ENCODE measurements at places on chromosomes 11 and 22. TPM values are rescaled to one million over a fixed set of nuclear protein-coding genes. Genes with fewer than 3 reads are reported as not detected.
A peak's percentile ranks its signal among the peaks of the same experiment; 100 is the strongest.

- no peaks in the 10 kb centered on the region for H3K4me1 ChIP-seq
- H3K27ac ChIP-seq = no peak overlapping the region
- no peak overlapping the region for H3K4me3 ChIP-seq
- H3K36me3 ChIP-seq = no peaks in the 10 kb centered on the region
- DNase-seq = no peak
- no peaks in the 10 kb centered on the region for H3K27me3 ChIP-seq
These were observed 206.3 kb downstream of the DDX10 start for GRCh38 chr11:108871152-108871551.

- H3K36me3 ChIP-seq = no peaks in the 10 kb centered on the region
- no peak overlapping the region for H3K27ac ChIP-seq
- H3K27me3 ChIP-seq = no peaks in the 10 kb centered on the region
- H3K4me3 ChIP-seq = no peak overlapping the region
These were observed 77.2 kb downstream of the TMPRSS5 start for GRCh38 chr11:113628912-113629311.

- H3K36me3 ChIP-seq = no peaks in the 10 kb centered on the region
- no peak overlapping the region for H3K27ac ChIP-seq
- H3K4me3 ChIP-seq = no peak overlapping the region
These were observed 7.9 kb upstream of the ALKBH8 start for GRCh38 chr11:107573438-107573837.

- no peak for DNase-seq
- peak overlapping the region; percentile 91 for H3K4me3 ChIP-seq
- no peaks in the 10 kb centered on the region for H3K27me3 ChIP-seq
- H3K27ac ChIP-seq = peak overlapping the region; percentile 98
These were observed 728 bp downstream of the RPL3 start for GRCh38 chr22:39318507-39319283.

GRCh38 chr11:28820296-28820989 is 712.3 kb downstream of the METTL15 start:
- no peaks in the 10 kb centered on the region for H3K27me3 ChIP-seq
- no peak overlapping the region for H3K4me3 ChIP-seq
- H3K4me1 ChIP-seq = no peaks in the 10 kb centered on the region
- DNase-seq = no peak
- no peaks in the 10 kb centered on the region for H3K36me3 ChIP-seq

GRCh38 chr22:46031066-46031465 is 54.1 kb upstream of the WNT7B start:
- H3K4me1 ChIP-seq = peaks cover 22% of the 10 kb centered on the region
- DNase-seq = no peak
- no peaks in the 10 kb centered on the region for H3K27me3 ChIP-seq
- no peaks in the 10 kb centered on the region for H3K36me3 ChIP-seq

SAA2 gene
- 4.0 TPM for total RNA-seq

- no peak overlapping the region for H3K4me3 ChIP-seq
- no peaks in the 10 kb centered on the region for H3K36me3 ChIP-seq
- H3K27ac ChIP-seq = no peak overlapping the region
- peaks cover 7% of the 10 kb centered on the region for H3K4me1 ChIP-seq
These were observed 7.9 kb downstream of the TIGD3 start for GRCh38 chr11:65362320-65362931.

PKP3 gene
- 36.8 TPM for total RNA-seq

DNA sequence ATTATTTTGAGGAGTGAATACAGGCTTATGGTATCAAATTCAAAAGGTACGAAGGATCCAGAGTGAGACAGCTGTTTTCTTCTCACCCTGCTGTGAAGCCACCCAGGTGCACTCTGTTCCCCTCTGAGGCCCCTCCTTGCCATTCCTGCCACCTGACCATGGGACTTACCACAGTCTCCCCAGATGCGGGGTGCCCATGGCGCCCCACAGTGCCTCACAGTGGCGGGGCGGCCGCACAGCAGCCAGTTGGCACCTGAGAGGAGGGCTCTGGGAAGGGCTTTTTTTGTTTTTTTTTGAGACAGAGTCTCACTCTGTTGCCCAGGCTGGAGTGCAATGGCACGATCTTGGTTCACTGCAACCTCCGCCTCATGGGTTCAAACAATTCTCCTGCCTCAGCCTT is 151.7 kb downstream of the CEP164 start:
- H3K36me3 ChIP-seq = no peaks in the 10 kb centered on the region
- no peaks in the 10 kb centered on the region for H3K27me3 ChIP-seq
- no peak overlapping the region for H3K4me3 ChIP-seq

OR2AT4 gene
- total RNA-seq = not detected

GRCh38 chr11:35011944-35012343 is 95.5 kb downstream of the PDHX start:
- H3K4me1 ChIP-seq = peaks cover 90% of the 10 kb centered on the region
- no peak for DNase-seq
- no peaks in the 10 kb centered on the region for H3K27me3 ChIP-seq
- H3K4me3 ChIP-seq = no peak overlapping the region
- no peaks in the 10 kb centered on the region for H3K36me3 ChIP-seq

All from Panc1 (cell line).